Activated naive CD8-positive, alpha-beta T cell treated with anti-CD3 and anti-CD28 coated beads, Interleukin-2, amount 50 U/mL, for 24 hours (primary cell): ENCODE measurements at places on chromosomes 2 and 18.

DNA sequence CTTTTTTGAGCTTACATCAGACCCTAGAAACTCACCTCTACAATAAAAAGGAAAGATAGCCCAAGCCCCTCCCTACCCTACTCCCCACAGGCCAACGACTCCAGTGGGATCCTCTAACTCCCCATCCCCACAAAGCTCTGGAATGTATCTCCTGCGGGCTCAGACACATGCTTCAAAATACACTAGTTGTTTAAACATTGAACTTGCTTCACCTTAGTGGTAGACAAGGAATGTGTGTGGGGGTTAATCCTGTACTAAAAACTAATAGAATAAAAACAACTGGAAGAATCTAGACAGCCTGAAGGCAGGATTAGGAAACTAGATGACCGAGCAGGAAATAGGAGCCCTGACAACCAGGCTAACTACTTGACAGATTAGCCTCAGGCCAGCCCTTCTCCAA lies 211.5 kb downstream of the SUCLG1 start:
- no peak for DNase-seq

DNA sequence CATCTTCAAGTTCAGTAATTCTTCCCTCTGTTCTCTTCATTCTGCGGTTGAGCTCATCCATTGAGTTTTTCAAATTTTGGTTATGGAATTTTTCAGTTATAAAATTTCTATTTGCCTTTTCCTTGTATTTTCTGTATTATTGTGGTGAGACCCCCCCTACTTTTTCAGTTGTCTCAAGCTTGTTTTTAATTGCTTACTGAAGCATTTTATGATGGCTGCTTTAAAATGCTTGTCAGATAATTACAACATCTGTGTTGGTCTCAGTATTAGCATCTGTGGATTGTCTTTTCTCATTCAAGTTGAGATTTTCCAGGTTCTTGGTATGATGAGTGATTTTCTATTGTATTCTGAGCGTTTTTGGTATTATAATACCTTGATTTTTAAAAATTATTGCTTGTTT lies 121.2 kb upstream of the REV1 start:
- no peak for DNase-seq

GRCh38 chr2:160472839-160473251 lies 20.8 kb downstream of the RBMS1 start:
- DNase-seq = no peak

DNA sequence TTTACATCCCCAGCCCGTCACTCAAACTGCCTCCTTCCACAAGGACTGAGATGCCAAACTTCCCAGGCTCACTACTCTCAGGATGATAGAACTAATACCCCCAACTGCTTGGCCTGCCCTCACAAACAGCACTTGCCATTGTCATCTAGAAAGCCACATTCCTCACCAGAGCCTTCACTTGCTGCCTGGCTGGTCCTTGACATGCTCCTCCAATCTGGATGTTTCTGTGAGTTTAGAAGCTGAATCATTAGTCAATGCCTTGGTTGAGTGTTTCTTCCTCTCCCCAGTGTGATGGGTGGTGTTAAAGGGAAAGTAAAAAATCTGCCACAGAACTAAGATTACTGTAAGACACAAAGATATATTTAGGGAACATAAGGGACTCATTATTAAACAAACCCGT lies 52.5 kb downstream of the MARCHF4 start:
- DNase-seq = no peak

- no peak for DNase-seq
Observed at GRCh38 chr2:160928854-160929301, 231.3 kb upstream of the TANK start.

- no peak for DNase-seq
Observed at GRCh38 chr2:158740621-158741020, 54.5 kb upstream of the DAPL1 start.

- DNase-seq = no peak
Observed at GRCh38 chr2:73341039-73341438, 44.6 kb upstream of the ALMS1 start.

- DNase-seq = no peak
Observed at GRCh38 chr2:39650468-39650867, 15.2 kb upstream of the TMEM178A start.

GRCh38 chr2:132782176-132782783 lies 112.3 kb upstream of the LYPD1 start:
- DNase-seq = no peak

- DNase-seq = no peak
Observed at GRCh38 chr2:7649461-7650228, 732.4 kb downstream of the RNF144A start.

GRCh38 chr2:158518084-158518483 lies 61.3 kb downstream of the PKP4 start:
- DNase-seq = no peak

DNA sequence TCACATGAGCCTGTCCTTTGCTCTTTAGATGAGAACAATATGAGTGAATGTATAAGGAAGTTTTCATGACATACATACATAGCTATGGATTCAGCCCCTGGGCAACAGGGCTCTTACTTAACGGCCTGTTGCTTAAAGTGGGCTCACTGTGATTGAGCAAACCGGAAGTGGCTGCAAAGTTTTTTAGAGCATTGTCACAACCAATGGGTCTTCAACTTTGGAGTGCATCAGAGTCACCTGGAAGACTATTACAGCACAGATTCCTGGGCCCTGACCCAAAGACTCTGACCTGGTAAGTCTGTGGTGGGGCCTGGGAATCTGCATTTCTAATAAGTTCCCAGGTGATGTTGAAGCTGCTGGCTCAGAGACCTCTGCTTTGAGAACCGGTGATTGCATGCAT lies 106.3 kb upstream of the SEC11C start:
- DNase-seq = no peak

GRCh38 chr2:135744760-135745314 lies 3.2 kb downstream of the UBXN4 start:
- DNase-seq = peak; percentile 19

DNA sequence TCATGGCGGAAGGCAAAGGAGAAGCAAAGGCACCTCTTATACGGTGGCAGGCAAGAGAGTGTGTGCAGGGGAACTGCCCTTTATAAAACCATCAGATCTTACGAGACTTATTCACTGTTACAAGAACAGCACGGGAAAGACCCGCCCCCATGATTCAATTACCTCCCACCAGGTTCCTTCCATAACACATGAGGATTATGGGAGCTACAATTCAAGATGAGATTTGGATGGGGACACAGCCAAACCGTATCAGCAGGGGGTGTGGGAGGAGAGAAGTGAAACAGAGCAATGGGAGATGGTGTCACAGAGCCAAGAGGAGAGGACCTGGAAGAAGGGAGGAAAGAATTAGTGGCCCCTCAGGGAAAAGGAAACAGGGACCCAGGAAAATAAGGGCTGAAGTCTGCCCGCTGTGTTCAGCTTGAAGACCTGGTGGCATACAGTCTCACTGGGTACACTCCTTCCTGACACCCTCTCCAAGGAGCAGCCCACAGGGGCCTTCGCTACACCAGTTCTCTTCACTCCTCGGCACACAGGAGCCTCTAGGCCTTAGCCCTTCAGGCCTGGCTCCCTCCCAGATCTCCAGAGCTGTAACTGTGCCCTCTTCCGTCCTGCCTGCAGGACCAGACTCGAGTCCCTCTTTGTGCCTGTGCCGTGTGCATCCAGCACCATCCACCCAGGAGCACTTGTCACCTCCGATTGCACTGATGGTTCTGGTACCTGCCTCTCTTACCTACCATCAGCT lies 262.1 kb downstream of the EIPR1 start:
- DNase-seq = no peak

DNA sequence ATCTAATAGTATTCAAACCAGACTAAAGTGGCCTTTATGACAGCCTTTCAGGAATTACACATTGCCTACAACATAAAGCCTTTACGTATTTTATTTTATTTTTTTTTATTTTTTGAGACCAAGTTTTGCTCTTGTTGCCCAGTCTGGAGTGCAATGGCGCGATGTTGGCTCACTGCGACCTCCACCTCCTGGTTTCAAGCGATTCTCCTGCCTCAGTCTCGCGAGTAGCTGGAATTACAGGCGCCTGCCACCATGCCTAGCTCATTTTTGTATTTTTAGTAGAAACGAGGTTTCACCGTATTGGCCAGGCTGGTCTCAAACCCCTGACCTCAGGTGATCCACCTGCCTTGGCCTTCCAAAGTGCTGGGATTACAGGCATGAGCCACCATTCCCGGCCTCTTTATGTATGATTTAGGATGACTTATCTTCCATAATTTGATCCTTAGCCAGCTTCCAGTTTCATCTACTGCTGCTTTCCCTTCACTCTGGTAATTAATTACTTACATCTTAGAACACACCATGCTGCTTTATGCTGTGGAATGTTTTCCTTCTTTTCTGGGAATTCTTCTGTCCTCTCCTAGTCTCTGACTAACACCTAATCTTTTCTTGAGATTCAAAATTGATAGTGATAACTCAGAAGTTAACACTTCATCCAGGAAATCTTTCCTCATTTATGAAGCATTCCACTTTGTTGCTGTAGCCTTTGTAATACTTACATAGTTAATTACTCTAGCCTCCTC lies 2.6 kb downstream of the USP14 start:
- no peak for DNase-seq

DNA sequence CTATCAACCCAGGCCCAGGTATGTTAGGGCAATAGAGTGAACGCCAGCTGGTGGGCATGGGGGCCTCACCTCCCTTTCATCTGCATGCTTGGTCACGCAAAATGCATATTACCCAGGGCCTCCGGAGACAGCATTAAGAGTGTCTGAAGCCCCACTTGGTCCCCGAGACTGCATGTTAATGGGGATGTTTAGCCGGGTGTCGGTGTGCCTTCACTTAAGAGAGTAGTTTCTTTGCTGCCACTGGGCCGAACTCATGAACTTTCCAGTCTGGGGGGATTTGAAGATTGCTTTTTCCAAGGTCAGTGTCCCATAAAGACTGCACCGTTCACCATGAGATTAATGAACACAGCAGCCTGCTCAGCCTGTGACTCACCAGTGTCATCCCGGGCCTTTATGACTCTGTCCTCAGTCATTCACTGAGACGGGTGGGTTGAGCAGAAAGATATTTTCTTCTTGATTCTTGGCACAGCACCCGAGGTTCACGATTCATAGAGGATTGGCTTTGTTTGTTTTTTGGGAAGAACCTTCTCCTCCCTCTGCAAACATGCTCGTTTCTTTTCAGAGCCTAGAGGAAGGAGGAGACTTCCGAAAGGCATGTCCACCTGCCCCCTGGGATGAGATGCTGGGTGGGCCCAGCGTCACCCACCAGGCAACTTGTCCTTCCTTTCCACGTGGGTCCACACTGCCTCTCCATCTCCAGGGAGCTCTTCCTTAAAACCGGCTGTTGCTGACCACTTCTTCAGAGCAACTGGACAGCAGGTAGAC lies 199.1 kb downstream of the GLI2 start:
- DNase-seq = no peak

GRCh38 chr18:40606996-40607395 lies 1348.0 kb upstream of the PIK3C3 start:
- DNase-seq = no peak

DNA sequence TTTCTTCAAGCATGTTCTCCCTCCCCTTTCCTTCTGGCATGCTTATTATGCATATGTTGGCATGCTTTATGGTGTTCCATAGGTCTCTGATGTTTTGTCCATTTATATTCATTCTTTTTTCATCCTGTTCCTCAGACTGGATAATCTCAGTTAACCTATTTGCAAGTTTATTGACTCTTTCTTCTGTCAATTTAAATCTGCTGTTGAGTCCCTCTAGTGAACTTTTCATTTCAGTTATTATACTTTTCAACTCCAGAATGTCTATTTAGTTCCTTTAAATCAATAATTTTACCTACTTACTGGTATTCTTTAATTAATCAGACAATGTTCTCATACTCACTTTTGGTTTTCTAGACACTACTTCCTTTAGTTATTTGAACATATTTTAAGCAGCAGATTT lies 101.2 kb downstream of the GALNT14 start:
- DNase-seq = no peak

- DNase-seq = no peak
Observed at GRCh38 chr2:115529627-115530026, 1087.2 kb downstream of the DPP10 start.

- no peak for DNase-seq
Observed at GRCh38 chr18:6145645-6146306, 250.5 kb upstream of the TMEM200C start.

DNA sequence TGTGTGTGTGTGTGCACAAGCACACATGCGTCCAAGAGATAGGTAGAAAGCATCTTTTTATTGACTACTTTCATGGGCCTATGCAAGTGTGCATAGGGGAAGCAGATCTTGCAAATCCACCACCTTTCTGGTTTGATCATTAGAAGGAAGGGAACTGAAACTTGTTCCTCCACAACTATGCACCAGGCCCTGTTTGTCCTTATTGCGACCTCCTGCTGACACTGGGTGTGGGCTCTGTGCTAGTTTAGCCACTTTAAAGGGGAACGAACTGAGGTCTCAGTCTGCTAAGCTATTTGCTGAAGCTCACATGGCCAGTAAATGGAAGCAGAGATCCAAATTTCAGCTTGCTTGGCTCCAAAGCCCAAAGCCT lies 32.1 kb upstream of the INSIG2 start:
- no peak for DNase-seq

DNA sequence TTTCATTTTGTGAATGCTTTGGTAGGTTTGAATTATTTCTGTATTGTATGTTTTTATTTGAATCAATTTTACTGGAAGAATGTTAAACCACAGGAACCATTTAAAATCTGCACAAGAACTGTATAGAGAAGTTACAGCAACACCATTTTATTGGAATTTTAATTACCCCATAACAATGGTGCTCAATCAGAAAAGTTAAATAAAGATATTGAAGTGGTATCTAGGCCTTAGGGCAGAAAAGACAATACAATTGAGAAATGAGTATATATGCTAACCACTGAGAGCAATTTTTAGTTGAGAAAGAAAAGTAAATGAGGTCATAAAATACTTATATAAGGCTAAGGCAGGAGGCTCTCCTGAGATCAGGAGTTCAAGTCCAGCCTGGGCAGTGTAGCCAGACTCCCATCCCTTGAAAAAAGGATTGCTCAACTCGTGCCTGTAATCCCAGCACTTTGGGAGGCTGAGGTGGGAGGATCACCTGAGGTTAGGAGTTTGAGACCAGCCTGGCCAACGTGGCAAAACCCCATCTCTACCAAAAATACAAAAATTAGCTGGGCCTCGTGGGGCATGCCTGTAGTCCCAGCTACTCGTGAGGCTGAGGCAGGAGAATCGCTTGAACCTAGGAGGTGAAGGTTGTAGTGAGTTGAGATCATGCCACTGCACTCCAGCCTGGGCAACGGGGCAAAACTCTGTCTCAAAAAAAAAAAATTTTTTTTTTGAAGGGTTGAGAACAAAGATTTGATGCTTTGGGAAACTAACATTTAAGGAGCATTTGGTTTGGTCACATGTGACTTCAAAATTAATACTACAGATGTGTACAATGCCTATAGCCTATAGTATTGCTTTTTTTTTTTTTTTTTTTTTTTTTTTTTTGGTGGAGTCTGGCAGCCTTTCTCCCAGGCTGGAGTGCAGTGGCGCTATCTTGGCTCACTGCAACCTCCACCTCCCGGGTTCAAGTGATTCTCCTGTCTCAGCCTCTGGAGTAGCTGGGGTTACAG lies 212.9 kb upstream of the STON1 start:
- no peak for DNase-seq

GRCh38 chr2:96893289-96894150 lies 23.6 kb upstream of the SEMA4C start:
- no peak for DNase-seq
